ENCODE measurements at places on chromosomes 13 and 19. TPM values are rescaled to one million over a fixed set of nuclear protein-coding genes. Genes with fewer than 3 reads are reported as not detected.

MCEMP1 gene
- not detected for total RNA-seq

TMC4 gene
- not detected for total RNA-seq

CYP4F2 gene
- 0.14 TPM for total RNA-seq

THSD8 gene
- not detected for total RNA-seq

MYO1F gene
- total RNA-seq: 9.7 TPM

PEX11G gene
- total RNA-seq: 3.0 TPM

Measured in uterus (tissue), 4 donors.